H1 (cell line): ENCODE measurements at places on chromosomes 3 and 15. TPM values are rescaled to one million over a fixed set of nuclear protein-coding genes. Genes with fewer than 3 reads are reported as not detected.

The ECT2 gene
- 76.2 and 88.7 TPM in 2 replicates for total RNA-seq

The TSC22D2 gene
- total RNA-seq = 25.8 and 27.6 TPM in 2 replicates

The DAZL gene
- 2.3 and 3.4 TPM in 2 replicates for total RNA-seq

The C3orf49 gene
- not detected in 2 replicates for total RNA-seq

The CLEC3B gene
- not detected in 2 replicates for total RNA-seq

The HACD2 gene
- total RNA-seq = 29.8 and 31.2 TPM in 2 replicates

The MRAS gene
- total RNA-seq = 15.6 and 16.2 TPM in 2 replicates

The ALPK3 gene
- 16.0 and 19.2 TPM in 2 replicates for total RNA-seq

The B3GALNT1 gene
- 7.2 and 8.1 TPM in 2 replicates for total RNA-seq

The LRRC31 gene
- total RNA-seq = not detected in 2 replicates

The GP5 gene
- total RNA-seq = 0.10 and 0.13 TPM in 2 replicates

The MED12L gene
- total RNA-seq = 24.0 and 26.2 TPM in 2 replicates

The ROBO2 gene
- 2.0 and 2.9 TPM in 2 replicates for total RNA-seq

The COL6A6 gene
- total RNA-seq = 0.09 TPM in 1 of 2 replicates, not detected in the other

The MESP2 gene
- total RNA-seq = 0.35 and 0.38 TPM in 2 replicates

The SYNPR gene
- 0.54 and 0.99 TPM in 2 replicates for total RNA-seq

The HYAL1 gene
- 1.7 and 2.0 TPM in 2 replicates for total RNA-seq

The SSR3 gene
- 192 and 208 TPM in 2 replicates for total RNA-seq

The GPR176 gene
- 190 and 198 TPM in 2 replicates for total RNA-seq

The ADCY5 gene
- total RNA-seq = 18.5 and 18.9 TPM in 2 replicates

The CASR gene
- total RNA-seq = 0.25 and 0.58 TPM in 2 replicates

The DPH6 gene
- 27.5 and 30.5 TPM in 2 replicates for total RNA-seq

The NAALADL2 gene
- 0.22 and 0.69 TPM in 2 replicates for total RNA-seq

The POC1A gene
- total RNA-seq = 35.7 and 39.2 TPM in 2 replicates

The TLR9 gene
- total RNA-seq = not detected in 2 replicates

The NCK1 gene
- 28.5 and 28.7 TPM in 2 replicates for total RNA-seq

The CORO2B gene
- 3.4 and 4.7 TPM in 2 replicates for total RNA-seq

The CSTA gene
- total RNA-seq = not detected in 2 replicates

The RLBP1 gene
- not detected in 2 replicates for total RNA-seq

The CCDC33 gene
- 1.0 and 2.0 TPM in 2 replicates for total RNA-seq

The CD86 gene
- total RNA-seq = 0.30 and 0.40 TPM in 2 replicates

The CTXN2 gene
- total RNA-seq = not detected in 2 replicates

The RAD18 gene
- total RNA-seq = 23.0 and 23.2 TPM in 2 replicates

The CPN2 gene
- not detected in 2 replicates for total RNA-seq

The PLA2G4D gene
- 0.07 and 0.33 TPM in 2 replicates for total RNA-seq

The CLDN16 gene
- not detected in 2 replicates for total RNA-seq

The ACAD9 gene
- 28.9 and 32.8 TPM in 2 replicates for total RNA-seq

The SCAANT1 gene
- total RNA-seq = not detected in 2 replicates

The EMC7 gene
- total RNA-seq = 39.0 TPM in 2 replicates

The GPR27 gene
- total RNA-seq = 12.5 and 13.8 TPM in 2 replicates

The SPPL2A gene
- total RNA-seq = 50.6 and 52.9 TPM in 2 replicates

The ACP3 gene
- 1.2 and 2.4 TPM in 2 replicates for total RNA-seq

The CIB2 gene
- 45.8 and 46.8 TPM in 2 replicates for total RNA-seq

The TBC1D2B gene
- total RNA-seq = 15.4 and 19.5 TPM in 2 replicates

The ARGFX gene
- not detected in 2 replicates for total RNA-seq

The IMPG2 gene
- 0.06 and 0.08 TPM in 2 replicates for total RNA-seq

The SPSB4 gene
- 17.2 and 18.1 TPM in 2 replicates for total RNA-seq

The PAK6 gene
- 9.0 and 9.4 TPM in 2 replicates for total RNA-seq

The GABRA5 gene
- total RNA-seq = 14.5 and 15.0 TPM in 2 replicates

The LYZL4 gene
- total RNA-seq = not detected in 2 replicates
